ENCODE measurements at places on chromosomes 1 and 21.

DNA sequence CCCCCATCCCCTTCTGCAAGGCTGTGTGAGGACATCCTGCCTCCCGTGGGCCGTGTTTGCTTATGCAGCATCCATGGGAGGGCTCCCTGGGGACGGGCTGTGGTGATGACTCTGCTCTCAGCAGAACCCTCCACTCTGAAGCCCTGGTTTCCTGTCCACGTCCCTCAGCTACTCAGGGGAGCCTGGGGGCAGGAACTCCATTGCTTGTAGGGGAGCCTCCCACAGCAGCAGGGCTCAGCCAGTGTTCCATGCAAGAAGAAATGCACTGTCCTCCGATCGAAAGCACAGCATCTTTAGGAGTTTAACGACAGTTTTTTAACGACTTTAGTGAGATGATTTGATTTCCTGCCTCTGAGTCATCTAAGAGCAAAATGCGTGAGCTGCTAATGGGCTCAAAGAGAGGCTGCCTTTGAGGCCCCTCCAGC lies 8.3 kb upstream of the KCNAB2 start:
- peak; percentile 47 for DNase-seq

- DNase-seq = no peak
Measured at GRCh38 chr1:3876716-3877115, 19.4 kb downstream of the DFFB start.

GRCh38 chr1:162412002-162412401 lies at the start of gene SH2D1B:
SH2D1B (minus strand) TSS chr1:162412136; CDS start chr1:162412016, 120 bp downstream.
- DNase-seq = no peak

- DNase-seq = no peak
Measured at GRCh38 chr1:198647055-198647454, 8.2 kb downstream of the PTPRC start.

DNA sequence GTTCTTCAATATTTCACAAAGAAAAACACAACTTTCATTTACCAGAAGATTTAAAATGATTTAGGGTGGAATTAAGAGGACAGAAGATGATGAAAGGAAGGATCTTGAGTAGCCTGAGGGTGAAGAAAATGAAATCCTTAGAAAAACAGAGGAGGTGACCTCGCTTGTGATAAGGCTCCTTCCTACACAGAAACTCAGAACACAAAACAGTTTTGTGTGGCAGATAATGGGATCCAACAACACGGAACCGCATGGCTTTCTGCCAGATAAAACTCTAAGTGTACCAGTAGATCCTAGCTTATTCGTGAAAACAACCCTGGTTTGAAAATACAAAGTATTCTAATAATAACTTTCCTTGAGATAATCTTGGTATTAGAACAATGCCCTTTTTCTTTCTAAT lies 74.0 kb upstream of the EXO1 start:
- no peak for DNase-seq

- DNase-seq = no peak
Measured at GRCh38 chr1:33348194-33348593, 27.3 kb upstream of the A3GALT2 start.

DNA sequence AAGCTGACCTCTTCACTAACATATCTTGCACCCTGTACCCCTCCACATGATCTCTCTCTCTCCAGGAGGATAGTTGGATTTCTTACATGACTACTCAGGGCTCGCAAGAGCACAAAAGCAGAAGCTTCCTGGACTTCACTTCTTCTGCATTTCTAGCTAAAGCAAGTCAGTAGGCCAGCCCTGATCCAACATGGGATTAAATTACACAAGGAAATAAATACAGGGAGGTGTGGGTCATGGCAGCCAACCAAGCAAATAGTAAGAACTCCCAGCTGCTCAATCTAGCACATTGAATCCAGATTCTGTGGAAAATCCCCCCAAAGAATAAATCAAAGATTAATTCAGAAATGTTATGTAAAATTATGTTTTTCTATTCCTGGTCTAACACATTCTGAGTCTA lies 33.3 kb downstream of the KLHDC7A start:
- no peak for DNase-seq

DNA sequence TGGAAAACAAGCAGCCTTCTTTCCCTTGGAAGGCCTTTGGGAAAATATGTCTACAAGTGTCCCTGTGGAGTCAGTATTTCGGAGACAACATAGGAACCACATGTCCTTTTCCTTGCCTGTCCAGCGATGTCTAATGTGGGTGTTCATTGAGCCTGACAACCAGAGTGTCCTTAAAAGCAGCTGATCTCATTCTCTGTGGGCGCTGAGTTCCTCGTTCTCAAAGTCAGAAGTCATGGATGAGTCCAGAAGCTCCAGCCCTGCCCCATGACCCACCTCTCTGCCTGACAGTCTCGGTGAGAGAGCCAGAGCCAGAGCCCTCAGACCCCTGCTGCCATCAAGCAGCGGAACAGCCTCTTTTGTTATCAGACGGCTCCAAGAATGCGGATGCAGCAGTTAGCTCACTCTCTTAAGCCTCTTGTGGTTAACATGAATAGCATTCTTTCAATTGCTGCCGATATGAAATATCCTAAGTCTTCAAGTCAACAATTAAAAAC lies 329.2 kb downstream of the TGFB2 start:
- no peak for DNase-seq

- no peak for DNase-seq
Measured at GRCh38 chr1:108011295-108011694, 46.3 kb upstream of the VAV3 start.

DNA sequence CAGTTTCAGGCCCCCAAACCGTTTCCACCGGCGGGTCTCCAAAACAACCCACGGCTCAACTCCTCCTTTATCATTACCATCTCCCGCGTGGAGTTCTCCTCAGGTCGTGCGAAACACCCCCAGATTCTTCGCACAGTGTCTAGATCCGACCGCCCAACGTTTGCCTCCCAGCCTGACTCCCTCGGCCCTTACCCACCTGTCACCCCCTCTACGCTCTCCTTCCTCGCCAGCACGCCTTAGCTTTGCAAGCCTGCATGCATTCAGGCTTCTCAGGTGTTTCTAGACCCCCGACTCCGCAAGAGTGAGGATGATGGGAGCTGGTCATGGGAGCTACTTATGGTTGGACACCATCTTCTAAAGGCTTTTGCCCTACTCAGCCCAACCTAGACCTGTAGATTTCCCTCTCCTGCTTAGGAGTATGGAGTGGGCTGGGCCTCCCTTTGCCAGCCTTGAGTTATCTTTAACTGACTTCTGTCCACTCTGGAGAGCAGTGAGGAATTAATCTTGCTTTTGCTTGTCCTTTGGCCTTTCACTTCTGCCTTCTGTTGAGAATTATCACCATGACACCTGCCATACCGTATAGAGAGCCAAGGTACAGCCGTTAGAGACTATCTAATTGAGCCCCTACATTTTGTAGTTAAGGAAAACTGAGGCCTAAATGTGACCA lies 865 bp downstream of the ATP5IF1 start:
- DNase-seq = no peak

DNA sequence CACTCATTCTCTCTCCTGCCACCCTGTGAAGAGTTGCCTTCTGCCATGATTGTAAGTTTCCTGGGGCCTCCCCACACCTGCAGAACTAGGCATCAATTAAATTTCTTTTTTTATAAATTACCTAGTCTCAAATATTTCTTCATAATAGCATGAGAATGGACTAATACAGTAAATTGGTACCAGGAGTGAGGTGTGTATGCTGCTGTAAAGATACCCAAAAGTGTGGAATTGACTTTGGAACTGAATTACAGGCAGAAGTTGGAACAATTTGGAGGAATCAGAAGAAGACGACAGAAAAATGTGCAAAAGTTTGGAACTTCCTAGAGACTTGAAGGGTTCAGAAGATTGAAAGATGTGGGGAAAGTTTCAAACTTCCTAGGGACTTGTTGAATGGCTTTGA lies 308.1 kb upstream of the TMPRSS15 start:
- no peak for DNase-seq

DNA sequence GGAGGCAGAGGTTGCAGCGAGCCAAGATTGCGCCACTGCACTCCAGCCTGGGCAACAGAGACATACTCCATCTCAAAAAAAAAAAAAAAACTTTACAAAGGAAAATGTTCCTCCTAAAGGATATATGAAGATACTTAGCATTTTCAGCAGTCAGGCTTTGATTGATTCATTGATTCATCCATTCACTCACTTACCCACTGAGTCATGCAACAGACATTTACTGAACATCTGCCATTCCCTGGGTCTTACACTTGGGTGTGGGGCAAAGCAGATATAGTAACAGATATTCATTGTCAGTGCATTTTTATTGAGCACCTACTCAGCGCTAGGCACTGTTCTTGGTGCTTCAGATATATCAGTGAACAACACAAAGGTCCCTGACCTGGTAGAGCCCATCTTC lies 5.6 kb upstream of the LACTBL1 start:
- no peak for DNase-seq

DNA sequence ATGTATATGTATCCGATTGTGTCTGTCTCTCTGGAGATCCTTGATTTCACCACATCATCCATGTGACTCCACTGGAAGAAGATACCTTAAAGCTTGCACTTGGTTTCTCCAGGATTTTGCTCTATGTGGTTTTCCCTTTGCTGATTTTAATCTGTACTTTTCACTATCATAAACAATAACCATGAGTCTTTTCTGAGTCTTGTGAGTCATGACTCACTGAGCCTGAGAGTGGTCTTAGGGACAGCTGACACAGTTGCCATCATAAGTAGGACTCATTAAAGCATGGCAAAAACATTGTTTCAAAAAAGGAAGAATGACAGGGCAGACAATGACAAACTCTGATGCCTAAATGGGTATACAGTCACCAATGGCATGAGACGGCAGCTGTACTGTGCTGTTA lies 226.2 kb downstream of the AKT3 start:
- no peak for DNase-seq

GRCh38 chr1:3598051-3598491 lies 13.2 kb downstream of the MEGF6 start:
- DNase-seq = peak; percentile 35

GRCh38 chr21:35737449-35737848 lies 322.9 kb downstream of the SETD4 start:
- no peak for DNase-seq

- no peak for DNase-seq
Measured at GRCh38 chr1:7047866-7048265, 262.6 kb downstream of the CAMTA1 start.

DNA sequence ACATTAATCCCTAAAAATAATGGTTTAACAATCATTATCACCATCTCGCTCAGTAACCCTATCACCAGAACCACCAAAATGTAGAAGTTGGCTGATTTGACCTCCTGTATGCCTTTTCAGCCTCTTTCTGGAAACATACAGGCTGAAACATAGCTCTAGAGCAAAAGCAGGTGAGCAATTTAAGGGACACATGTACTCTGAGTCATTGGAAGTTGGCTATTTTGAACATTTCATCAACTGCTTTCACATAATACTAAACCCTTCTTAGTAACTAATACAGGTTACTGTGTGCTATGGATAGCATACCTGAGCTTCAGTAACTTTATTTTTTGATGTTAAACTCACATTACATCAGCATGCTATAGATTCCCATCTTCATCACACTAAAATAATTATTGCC lies 19.8 kb upstream of the DDAH1 start:
- no peak for DNase-seq

DNA sequence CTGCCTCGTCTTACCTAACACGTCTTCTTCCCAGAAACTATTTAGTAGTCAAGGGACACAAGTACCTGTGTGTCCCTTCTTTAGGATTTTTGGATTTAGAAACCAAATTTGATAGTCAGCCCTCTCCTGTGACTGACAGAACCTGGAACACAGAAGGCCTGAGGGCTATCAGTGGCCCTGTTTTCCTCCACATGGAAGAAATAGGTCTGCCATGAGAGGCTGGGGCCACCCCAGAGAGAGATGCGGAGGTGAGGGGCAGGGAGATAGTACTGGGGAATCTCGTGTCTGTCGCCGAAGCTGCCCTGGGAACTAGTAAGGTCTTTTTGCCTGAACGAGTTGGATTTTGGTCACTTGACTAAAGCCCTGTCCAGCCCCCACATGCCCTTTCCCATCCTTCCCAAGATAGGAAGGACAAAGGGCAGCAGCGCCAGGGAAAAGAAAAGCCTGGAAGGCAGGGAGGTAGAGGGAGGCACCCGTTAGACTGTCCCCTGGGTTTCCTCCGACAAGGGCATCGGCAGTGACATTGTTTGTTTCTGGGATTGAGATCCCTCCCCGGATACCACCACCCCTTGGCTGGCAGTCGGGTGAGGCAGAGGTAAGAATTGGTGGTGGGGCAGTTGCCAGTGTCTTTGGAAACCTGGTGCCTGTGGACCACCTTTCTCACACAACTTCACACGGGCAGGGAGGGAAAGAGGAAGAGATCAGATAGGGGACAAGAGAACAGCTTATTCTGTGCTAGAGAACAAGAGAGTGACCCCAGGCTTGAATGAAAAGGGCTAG lies 19.8 kb downstream of the SMIM12 start:
- no peak for DNase-seq

- DNase-seq = peak; percentile 70
Measured at GRCh38 chr1:8525558-8526275, 207.8 kb downstream of the SLC45A1 start.

GRCh38 chr1:79638382-79638781 lies 631.9 kb upstream of the ADGRL4 start:
- DNase-seq = peak; percentile 1

DNA sequence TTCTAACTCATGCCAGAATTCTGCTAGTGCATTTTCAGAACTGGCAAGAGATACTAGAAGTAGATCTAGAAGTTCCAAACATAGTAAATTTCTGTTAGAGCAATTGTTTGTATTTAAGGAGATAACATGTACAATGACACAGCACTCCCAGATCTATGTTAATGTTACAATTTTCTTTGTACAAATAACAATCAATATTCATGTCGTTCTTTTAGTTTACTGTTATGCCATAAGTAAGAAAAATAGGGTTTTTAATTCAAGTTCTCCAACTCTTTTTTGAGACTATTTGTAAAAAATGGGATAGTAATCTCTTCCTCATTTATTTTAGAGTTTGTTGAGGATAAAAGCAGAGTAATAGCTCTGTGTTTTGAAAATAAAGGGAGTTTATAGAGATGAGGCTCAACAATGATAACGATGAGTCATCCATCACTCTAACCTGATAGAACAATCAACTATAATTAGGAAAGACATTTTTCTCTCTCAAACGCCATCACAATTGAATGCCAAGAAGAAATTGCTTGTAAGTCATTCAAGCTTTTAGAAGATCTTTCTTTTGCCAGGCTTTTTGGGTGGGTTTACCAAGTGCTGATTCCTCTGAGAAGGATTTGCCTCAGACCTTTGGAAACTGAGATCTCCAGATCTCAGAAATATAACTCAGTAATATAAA lies 638 bp downstream of the CD84 start:
- no peak for DNase-seq

- no peak for DNase-seq
Measured at GRCh38 chr1:2314273-2314802, 77.0 kb downstream of the MORN1 start.

- no peak for DNase-seq
Measured at GRCh38 chr21:29155118-29155932, 24.9 kb downstream of the MAP3K7CL start.
